ENCODE measurements at places on chromosomes 2 and 18.

GRCh38 chr2:154452906-154453493, 245.5 kb upstream of the KCNJ3 start:
- DNase-seq, result no peak

GRCh38 chr2:182915369-182916326, 49.2 kb upstream of the FRZB start:
- no peak for DNase-seq

- DNase-seq, result no peak
Observed at GRCh38 chr2:136291871-136292270, 173.9 kb upstream of the CXCR4 start.

- DNase-seq, result no peak
Observed at GRCh38 chr2:240956935-240957655, 41.3 kb upstream of the SNED1 start.

GRCh38 chr2:234135750-234136221, 85.3 kb downstream of the SPP2 start:
- peak; percentile 12 for DNase-seq
